NCI-H1930 (cell line): ENCODE measurements at places on chromosomes 13 and 19.

- DNase-seq: no peak
These were observed 13.8 kb downstream of the DNASE2 start for GRCh38 chr19:12867120-12868099.

GRCh38 chr13:37481885-37482227, 116.7 kb downstream of the POSTN start:
- DNase-seq: no peak

DNA sequence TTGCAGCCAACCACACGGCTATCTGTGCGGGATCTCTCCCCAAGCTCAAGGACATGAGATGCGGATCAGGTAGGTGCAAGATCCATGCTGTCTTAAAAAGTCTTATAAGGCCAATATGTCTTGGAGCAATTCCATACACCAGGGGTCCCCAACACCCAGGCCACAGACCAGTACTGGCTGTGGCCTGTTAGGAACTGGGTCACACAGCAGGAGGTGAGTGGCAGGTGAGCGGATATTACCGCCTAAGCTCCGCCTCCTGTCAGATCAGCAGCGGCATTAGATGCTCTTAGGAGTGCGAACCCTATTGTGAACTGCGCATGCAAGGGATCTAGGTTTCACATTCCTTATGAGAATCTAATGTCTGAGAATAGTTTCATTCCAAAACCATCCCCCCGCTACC, 68.8 kb upstream of the ZNF599 start:
- no peak for DNase-seq

DNA sequence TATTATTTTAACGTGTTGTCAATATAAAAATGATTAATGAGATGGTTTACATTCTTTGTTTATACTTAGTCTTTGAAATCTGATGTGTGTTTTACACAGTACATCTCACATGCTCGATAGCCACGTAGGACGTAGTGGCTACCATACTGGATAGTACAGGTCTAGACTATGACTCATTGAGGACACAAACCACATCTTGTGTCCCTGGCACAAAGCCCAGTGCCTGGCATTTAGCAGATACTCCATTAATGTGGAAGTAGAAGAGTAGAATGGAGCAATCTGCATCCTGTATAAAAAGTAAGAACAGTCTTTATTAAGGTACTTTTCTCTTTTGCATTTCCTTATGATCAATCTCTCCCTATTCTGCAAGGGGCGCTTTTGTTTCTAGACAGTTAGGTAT, 49.0 kb upstream of the FRY start:
- peak; percentile 82 for DNase-seq

GRCh38 chr19:35207391-35207871, 21.1 kb downstream of the FAM187B start:
- no peak for DNase-seq

GRCh38 chr13:48571126-48571913, 38.4 kb upstream of the RCBTB2 start:
- DNase-seq: no peak

- DNase-seq: no peak
These were observed 37.2 kb downstream of the ZC3H13 start for GRCh38 chr13:46015366-46015765.

- no peak for DNase-seq
These were observed 98.8 kb upstream of the TMTC4 start for GRCh38 chr13:100773429-100773828.

DNA sequence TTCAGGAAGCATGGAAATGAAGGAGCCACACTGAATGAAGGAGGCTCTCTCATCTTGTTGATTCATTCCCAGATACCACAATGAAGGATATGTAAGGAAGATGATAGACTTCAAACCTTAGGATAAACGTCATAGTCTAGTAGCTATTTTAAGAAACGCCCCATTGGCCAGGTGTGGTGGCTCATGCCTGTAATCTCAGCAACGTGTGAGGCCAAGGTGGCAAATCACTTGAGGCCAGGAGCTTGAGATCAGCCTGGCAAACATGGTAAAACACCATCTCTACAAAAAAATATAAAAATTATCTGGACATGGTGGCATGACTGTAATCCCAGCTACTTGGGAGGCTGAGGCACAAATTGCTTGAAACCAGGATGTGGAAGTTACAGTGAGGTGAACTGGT, 17.1 kb upstream of the ZNF841 start:
- DNase-seq: no peak

GRCh38 chr13:42715909-42716308, 65.5 kb upstream of the FAM216B start:
- DNase-seq: no peak

- DNase-seq: no peak
These were observed 14.8 kb downstream of the DOCK9 start for GRCh38 chr13:98962901-98963590.

- no peak for DNase-seq
These were observed 1670.6 kb upstream of the PCDH20 start for GRCh38 chr13:63086286-63086685.

DNA sequence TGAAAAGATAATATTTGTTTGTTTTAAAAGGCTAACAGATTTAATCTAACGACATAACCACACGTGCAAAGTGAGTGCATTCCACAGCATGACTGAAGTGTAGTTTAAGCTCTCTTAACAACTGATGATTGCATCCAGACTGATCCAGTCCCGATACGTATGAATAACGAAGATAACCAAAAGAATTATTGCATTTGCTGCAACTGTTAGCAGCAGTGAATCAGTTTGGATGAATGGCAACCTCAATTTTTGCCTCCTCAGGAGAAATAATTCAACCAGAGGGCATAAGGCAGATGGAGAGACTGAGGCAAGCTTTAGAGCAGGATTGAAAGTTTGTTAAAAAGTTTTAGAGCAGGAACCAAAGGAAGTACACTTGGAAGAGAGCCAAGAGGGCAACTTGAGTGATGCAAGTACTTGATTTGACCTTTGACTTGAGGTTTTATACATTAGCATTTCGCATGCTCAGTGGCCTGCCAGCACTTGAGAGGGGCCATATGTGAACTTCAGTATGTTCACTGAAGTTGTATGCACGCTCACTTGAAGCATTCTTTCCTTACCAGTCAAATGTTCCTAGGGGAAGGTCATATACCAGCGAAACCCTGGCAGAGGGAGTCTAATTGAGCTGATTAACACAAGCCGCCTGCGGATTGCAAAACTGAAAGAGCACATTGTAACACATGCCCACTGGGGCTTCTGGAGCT, 835.0 kb upstream of the PCDH20 start:
- DNase-seq: no peak

DNA sequence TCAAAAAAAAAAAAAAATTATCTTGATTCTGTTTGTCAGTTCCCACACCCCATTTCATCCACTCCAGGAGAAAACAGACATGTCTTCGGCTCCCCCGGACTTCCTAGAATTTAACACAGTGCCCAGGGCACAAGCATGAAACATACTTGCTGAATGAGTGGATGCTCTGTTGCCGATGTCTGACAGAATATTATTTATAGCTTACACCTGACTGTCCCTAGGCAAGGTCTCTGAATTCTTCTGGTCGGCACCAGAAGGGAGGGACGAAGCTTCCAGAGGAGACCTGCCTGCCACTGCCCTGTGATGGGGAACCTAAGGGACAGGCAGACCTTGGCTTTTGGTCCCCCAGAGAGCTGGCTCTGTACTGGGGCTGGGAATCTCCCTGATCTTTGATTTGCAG, 43.9 kb upstream of the PEG3 start:
- no peak for DNase-seq

DNA sequence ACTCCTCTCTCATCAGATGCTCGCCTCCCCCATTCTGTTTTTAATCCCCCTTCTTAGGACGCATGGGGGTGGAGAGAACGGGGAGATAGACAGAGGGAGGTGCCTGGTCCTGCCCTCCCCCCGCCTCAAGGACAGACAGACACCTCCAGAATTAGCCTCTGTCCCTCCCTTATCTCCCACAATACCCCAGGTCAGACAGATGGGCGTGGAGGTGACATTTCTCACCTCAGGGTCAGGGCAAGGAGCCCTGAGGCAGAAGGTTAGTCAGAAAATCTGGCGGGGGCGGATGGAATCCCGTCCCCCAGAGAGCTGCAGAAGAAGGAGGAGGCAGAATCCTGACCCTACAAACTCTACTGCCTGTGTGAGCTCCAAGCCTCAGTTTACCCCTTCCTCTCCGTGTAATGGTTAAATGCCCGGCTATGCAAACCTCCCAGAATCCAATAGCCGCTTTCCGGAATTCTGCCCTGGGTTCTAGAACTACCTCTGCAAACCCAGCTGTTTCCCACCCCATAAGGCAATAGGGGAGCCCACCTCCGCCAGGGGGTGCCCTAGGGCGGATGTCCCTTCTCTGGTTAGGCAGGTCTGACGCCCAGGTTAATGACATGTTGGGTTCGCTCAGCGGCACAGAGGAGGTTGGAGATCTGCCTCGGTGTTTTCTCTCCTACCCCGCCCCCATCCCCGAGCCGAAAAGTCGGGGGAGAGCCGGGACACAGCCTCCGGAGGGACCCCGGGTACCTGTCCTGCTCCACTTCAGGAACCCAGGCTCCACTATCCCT, 900 bp downstream of the PPP1R13L start:
- DNase-seq: peak; percentile 51

- peak; percentile 47 for DNase-seq
These were observed 191.8 kb upstream of the NBEA start for GRCh38 chr13:34750078-34750931.

GRCh38 chr19:10227026-10227971, 3.8 kb downstream of the S1PR2 start:
- DNase-seq: no peak

DNA sequence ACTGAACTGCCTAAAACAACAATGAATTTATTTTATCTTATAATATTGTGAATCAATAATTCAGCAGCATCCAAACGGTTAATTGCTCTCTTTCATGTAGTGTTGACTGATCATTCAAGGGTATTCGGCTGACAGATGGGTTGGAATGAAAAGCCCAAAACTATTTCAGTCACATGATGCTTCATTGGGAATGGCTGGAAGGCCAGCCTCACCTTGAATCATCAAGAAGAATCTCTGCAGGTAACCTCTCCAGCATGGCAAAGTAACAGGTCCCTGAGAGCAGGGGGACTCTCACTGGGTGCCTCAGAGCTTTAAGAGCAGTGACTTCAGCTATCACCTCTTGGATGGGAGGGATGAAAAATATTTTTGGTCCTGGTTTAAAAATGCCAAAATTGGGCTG, 1395.7 kb downstream of the OLFM4 start:
- no peak for DNase-seq

DNA sequence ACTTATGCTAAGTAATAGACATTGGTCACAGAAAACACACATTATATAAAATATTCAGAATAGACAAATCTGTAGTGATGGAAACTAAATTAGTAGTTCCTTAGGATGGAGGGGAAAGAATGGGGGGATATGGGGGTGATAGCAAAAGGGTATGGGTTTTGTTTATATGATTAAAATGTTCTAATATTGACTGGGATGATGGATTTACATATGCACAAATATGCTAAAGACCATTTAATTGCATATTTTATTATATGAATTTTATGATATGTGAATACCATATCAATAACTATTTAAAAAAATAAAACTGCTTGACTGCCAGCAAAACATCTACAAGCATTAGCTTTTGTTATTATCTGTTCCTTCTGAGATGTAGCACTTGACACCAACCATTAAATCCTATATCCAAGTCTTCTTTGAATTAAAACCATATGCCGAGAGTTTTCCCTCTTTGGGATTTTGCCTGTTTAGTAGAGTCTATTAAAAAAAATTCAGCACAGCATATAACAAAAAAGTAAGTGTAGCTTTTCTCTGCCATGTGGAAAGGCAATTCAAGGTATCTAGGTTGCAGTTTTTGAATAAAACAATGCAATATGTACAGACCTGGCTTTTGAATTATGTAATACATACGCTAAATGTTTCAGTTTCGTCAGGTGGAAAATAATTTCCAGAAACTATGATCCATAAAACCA, 2584.1 kb upstream of the PCDH20 start:
- no peak for DNase-seq

DNA sequence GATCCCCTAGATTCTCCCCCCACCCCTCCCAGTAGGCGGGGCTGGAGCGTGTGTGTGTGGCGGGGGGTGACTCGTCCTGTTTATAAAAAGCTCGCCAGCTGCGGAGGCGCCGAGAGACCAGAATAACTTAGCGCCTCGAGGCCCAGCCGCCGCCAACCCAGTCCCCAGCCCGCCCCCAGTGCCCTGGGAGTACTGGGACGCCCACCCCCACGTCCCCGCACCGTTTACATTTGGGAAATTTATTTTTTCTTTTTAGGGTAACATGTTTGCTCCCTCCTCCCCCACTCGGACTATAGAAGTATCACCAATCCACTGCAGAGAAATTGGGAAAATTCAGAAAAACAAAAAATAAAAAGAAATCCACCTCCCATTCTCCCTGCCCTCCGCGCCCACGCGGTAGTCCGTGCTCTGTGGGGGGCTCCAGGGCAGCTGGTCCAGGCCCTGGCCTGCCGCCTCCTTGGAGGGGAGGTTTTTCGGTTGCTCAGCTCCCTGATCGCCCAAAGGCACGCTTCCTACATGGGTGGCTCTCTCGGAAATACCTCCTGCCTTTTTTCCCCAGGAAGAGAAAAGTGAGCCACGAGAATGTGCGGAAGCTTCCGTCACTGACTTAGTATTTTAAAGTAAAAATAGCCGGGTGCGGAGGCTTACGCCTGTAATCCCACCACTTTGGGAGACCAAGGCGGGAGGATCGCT, 1.5 kb upstream of the RAB3A start:
- DNase-seq: no peak

GRCh38 chr19:39038098-39038497, 5.7 kb upstream of the FBXO27 start:
- peak; percentile 43 for DNase-seq

DNA sequence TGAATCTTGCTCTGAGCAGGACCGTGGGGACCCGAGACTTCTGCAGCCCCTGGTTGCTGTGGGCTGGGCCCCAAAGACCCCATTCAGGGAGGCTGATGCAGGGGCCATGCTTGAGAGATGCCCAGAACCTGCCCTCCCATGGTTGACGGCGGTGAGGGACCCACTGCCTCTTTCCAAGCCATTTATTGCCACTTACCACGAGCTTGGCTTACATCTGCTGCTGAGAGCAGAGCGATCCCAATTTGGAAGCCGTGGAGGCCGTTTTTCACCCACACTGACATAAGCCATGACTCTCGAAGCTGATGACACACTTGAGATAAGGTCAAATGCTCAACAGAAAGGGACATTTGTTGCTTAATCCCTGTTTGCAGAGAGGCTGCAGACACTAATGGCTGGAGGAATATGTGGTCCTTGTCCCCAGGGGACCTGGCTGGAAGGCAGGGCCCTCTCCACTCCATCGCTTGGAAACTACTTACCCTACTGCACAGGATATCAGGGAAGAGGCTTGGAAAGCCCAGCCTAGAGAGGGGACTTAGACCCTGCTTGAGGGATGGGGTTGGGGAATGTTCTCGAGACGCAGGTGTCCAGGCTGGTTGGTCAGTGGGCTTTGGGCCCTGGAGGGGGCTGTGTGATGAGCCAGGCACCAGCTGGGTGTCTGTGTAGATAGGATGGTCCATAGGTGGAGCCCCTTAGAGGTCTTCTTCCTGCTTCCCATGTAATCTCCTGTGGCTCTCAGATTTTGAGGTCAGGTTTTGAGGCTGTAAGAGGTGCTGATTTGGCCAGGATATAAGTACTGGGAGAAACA, 15.3 kb downstream of the ZNF536 start:
- DNase-seq: no peak
